ENCODE measurements at places on chromosomes 4 and X. TPM values are rescaled to one million over a fixed set of nuclear protein-coding genes. Genes with fewer than 3 reads are reported as not detected.

- DNase-seq = no peak
These were observed 24.0 kb downstream of the INTS6L start for GRCh38 chrX:135544338-135544948.

DNA sequence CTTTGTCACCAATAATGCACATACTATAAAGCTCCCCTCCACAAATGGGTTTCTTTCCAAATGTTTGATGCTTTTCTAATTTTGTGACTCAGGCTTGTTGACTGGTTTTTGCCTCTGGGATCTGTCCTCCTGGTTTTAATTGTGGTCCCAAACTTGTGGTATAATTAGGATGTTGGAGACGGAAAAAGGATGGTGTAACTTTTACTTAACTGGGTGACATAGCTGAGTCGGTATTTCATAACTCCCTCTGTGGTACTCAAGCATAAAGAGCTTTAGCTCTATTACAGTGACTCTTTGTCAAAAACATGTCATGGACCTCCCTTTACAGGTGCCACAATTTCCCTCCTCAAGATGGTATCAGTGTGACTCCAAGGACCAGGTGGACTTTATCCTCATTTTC is 119.7 kb upstream of the RBPJ start:
- no peak for DNase-seq

DNA sequence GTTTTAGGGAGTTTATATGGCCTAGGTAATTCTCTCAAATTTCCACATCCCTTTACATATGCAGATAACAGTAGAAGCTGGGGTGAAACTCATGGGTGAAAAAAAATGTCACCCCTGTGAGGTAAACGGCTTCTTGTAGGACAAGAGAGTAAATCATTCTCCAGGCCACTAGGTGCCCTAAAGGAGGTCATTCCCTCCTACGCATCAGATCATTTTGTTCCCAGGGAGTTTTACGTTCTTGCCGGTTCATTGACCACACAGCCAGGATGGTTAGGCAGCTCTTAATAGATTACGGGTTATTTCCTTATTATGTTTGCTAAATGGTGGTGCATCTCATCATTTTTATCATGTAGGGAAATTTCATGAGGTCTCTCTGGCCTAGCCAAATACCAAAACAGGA is 225.8 kb upstream of the NOCT start:
- DNase-seq = no peak

PTPN13 gene
- total RNA-seq = 18.6 TPM

CBLL2 gene
- total RNA-seq = not detected

- DNase-seq = no peak
These were observed 203.3 kb downstream of the ANTXR2 start for GRCh38 chr4:79869597-79870237.

CT45A10 gene
- not detected for total RNA-seq

DNA sequence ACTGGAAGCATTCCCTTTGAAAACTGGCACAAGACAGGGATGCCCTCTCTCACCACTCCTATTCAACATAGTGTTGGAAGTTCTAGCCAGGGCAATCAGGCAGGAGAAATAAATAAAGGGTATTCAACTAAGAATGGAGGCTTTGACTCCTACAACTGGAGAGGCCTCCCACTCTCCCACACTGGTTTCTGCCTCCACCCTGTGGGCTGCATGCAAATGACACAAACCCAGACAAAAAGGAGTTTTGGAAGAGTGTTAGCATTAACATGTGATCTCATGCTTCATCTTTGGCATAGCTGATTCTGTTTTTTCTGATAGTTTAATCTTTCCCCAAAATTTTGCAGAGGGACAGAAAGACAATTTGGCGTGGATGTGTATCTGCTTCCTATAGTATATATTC is 80.8 kb upstream of the IQCM start:
- no peak for DNase-seq

DNA sequence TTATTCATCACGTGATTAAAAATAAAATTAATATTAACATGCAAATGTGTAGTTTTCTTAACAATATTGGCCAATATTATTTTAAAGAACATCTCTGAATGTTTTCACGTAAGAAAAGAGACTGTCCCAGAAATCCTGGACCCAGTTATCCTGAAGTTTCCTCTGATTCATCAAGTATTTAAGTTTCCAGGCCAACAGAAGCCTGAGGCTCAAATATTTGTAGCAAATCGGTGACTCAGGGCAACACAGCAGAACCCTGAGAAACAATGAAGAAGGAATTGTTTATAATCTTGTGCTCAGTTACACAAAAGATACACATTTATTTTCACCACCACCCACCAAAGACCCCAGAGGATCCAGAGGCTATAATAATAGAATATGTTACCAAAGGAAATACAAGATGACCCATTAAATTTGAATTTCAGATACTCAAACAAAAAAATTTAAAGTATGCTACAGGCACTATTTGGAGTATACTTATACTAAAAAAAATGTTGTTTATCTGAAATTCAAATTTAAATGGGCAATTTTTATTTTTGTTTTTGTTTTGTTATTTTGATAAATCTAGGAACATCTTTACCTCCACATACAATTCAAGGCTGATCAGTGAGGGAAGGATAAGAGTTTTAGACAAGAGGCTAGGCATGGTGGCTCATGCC is 33.9 kb upstream of the SLC7A11 start:
- no peak for DNase-seq

DNA sequence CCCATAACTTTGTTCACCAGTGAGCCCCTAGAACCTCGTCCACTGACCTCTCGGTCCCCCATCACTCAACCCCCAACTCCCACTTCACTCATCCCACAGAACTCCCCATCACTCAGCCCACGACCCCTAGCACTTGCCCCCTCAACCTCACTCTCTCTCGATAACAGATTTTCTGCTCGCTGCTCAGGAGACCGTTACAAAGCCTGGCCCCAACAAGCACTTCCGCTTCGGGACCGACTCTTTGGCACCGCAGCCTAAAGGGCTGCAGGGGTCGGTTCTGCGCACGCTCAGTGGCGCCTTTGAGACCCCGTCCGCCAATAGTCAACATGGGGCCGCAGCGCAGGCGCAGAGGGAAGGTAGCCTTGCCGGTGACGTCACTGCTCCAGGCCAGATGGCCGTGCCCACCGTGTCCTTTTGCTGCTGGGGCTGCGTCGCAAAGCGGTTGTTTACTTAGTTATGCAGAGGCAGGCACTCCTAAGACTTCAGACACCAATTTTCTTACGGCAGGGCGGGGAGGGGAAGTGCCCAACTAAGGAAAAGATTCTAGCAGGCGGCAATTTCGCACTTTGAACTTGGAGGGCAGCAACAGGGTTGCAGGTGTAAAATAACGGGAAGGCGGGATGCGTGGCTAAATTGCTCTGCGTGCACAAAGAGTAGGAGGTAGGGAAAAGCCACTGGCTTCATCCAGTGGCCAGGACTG is at the start of gene ZNF182:
ZNF182 (minus strand) TSS at position 232 of the 700 bp plus-strand sequence. CDS start 1,380 bp downstream, outside the sequence.
- DNase-seq = peak; percentile 82

INTU gene
- total RNA-seq = 11.0 TPM

GRCh38 chrX:149903889-149904748 is 23.1 kb downstream of the MAGEA8 start:
- no peak for DNase-seq

ARX gene
- total RNA-seq = not detected

DNAAF6 gene
- not detected for total RNA-seq

- no peak for DNase-seq
These were observed 1760.2 kb upstream of the TENM3 start for GRCh38 chr4:180483036-180483435.

DNA sequence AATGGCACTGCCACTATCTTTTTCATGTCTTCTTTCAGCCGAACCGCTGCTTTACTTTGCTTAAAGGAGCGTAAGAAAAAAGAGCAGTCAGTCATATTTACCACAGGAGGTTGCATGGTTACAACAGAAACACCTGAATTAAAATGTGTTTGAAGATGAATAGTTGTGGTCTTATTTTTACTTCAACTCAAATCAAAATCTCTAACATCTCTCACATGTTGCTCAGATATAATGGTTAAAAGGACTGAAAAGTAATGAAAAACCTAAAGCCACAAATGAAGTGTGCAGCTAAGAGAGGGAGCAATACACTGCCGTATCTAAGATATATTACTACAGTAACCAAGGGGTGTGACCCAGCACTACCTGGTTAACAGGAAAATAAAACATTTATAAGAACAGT is 27.4 kb downstream of the FAM13A start:
- no peak for DNase-seq

SPANXD gene
- total RNA-seq = not detected

UGT2B11 gene
- total RNA-seq = not detected

DNA sequence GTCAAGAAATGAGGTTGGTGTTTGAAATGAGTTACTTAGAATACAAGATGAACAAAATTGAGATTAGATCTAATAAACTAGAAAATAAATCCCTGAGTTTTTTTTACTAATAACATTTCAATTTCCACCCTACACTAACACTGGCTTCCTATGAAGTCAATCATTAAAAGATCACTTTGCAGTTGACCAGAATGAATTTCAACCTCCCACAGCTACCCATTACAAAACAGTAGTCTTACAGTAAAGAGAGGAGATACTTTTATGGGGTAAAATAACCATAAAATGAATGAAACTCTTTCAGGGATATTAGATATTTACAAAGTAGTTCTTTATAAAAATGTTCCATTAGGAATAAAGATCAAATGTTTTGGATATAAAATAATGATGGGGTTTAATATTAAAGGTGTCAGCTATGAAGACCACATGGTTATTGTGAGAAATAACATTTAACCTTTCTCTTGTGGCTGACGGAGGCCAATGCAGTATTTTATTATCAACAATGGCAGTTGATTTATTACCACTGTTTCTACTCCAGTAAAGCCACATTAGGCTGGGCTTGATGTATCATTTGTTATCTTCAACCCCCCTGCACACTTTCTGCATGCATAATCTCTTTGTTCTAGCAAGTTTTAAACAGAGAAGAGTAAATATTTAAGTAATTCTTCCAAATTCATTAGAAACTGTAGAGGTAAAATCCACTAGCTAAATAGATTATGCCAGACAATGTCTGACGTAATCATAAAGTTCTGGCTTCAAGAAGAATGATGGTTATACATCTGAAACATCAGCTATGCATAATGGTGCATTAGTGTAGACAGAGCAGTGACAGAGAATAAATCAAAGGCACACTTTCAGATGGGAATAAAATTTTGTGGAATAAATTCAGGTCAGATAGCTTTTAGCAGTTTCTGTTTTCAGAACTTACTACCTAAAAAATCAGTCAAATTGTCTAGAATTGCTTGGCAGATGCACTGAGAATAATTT is 516.6 kb downstream of the PCDH18 start:
- DNase-seq = no peak

GRCh38 chrX:46340696-46341095 is 204.5 kb downstream of the ZNF674 start:
- no peak for DNase-seq

FAM50A gene
- total RNA-seq = 63.4 TPM

CDS1 gene
- total RNA-seq = 0.63 TPM

- no peak for DNase-seq
These were observed 115.1 kb downstream of the STK32B start for GRCh38 chr4:5166377-5166776.

SPIN3 gene
- 8.5 TPM for total RNA-seq

DNA sequence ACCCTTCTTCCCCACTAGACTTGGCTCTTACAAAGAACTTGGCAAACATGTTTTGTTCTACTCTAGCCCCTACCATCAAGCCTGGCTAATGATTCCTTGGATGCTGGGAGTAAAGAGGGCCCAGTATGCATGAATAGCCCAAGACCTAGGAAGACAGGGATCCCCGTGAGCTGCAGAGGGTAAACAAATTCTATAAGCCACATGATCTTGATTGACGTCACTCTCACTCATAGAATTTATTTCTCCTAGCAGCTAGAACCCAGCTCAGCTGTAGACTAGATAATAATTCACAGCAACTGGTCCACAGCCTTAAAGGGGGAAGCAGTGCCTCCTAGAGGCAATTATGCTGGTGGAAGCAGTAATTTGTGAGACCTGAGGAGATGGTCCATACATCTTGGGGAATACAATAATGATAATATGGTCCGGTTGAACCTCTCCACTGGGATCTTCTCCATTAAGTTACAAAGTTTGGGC is 16.1 kb upstream of the USO1 start:
- no peak for DNase-seq

NBDY gene
- 8.3 TPM for total RNA-seq

Measured in thoracic aorta (tissue), 2 donors.